ENCODE measurements at places on chromosomes 4 and X. TPM values are rescaled to one million over a fixed set of nuclear protein-coding genes. Genes with fewer than 3 reads are reported as not detected.
A peak's percentile ranks its signal among the peaks of the same experiment; 100 is the strongest.

DNA sequence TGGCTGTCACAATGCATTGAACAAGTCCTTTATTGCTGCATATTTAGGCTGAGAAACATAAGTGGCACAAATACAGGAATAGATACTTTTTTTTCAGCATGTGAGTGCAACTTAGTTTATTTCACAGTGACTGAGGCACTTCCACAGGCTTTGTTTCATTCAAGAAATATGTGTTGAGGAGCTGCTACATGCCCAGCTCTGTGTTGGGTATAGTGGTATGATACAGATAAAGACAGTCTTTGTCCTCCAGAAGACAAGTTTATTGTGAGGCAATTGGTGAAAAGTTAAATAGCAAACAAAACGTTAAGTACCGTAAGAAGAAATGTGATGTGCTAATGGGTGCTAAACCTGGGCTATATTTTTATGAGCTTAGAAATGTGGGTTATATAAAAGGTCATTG, 186.4 kb downstream of the SPRY1 start:
- no peak overlapping the region for H3K4me3 ChIP-seq
- no peak for DNase-seq
- peaks cover 4% of the 10 kb centered on the region for H3K27me3 ChIP-seq
- no peak overlapping the region for H3K27ac ChIP-seq
- no peaks in the 10 kb centered on the region for H3K36me3 ChIP-seq

DNA sequence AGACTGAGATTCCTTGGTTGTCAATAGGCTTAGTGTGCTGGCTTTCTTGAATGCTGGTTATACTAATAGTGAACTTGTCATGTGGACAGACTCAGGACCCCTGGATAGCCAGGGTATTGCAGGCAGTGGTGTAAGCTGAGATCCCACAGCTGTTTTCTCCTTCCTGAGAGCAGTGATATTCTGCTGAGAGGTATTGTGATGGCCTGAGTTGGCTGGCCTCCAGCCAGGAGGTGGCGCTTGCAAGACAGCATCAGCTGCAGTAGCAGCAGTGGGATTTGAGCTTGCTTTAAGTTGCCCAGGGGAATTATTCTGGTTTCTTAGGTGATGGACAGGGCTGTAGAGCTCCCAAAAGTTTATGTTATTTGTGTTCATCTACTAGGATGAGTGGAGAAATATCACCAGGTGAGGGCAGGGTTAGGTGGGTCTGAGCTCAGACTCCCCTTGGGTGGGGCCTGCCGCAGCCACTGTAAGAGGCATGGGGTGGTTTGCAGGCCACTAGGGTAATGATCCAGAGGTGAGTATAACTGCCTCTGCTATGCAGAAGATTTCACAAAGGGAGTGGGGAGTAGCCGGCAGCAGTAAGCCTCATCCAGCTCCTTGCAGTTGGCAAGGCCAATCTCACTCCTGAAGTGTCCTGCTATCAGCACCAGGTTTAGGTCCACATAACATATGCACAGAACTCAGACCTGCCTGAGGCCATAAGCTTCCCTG, 66.2 kb downstream of the IL15 start:
- H3K27me3 ChIP-seq = no peaks in the 10 kb centered on the region
- H3K27ac ChIP-seq = no peak overlapping the region
- peaks cover 3% of the 10 kb centered on the region for H3K4me1 ChIP-seq
- DNase-seq = no peak
- H3K36me3 ChIP-seq = no peaks in the 10 kb centered on the region

- H3K27ac ChIP-seq = no peak overlapping the region
- H3K36me3 ChIP-seq = peaks cover 5% of the 10 kb centered on the region
- H3K27me3 ChIP-seq = no peaks in the 10 kb centered on the region
- no peak overlapping the region for H3K4me3 ChIP-seq
Measured at GRCh38 chrX:13283950-13284546, 35.8 kb downstream of the ATXN3L start.

DNA sequence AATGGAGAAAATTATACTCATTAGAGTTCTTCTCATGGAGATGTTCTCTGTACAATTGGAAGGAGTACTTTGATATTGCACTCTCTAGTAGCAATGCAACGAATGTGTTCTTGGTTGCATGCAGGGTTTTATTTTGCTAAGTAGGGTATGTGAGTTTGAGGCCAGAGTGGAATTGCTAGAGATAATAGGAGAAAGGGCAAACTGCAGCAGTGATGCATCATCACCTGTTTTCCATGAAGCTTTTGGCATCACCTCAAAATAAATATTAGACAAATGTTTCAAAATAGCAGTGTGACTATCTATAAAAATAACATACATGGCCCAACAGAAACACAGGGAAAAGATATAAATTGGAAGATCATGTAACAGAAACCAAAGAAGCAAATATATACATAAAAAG, 93.3 kb downstream of the TIGD2 start:
- no peak overlapping the region for H3K4me3 ChIP-seq
- H3K27ac ChIP-seq = no peak overlapping the region
- peaks cover 4% of the 10 kb centered on the region for H3K27me3 ChIP-seq
- H3K4me1 ChIP-seq = no peaks in the 10 kb centered on the region
- no peaks in the 10 kb centered on the region for H3K36me3 ChIP-seq
- DNase-seq = no peak

GPRASP3 gene
- total RNA-seq = 1.4 TPM

DNA sequence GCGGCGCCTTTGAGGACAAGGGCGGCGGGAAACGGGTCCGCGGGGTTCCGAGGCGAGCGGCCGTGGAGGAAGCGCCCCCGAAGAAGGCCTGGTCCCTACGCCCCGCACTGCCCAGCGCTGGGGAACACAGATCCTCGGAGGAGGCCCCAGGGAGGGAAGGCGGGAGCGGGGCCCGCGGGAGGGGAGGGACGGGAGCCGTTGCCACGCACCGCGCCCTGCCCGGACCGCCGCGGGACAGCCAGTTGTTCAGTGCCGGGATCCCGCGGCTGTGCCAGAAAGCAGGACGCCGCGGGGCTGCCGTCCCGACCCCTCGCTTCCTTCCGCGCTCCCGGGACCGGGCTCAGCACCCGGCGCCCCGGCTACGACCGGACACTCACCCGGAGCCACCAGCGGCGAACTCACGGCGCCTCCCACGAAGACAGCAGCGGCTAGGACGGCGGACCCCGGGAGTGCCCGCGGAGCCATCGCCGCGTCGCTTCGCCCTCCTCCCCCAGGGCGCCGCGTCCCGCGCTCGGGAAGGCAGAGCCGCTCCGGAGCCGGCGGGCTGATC, 278 bp downstream of the RELL1 start:
- H3K36me3 ChIP-seq = peaks cover 26% of the 10 kb centered on the region
- peaks cover 34% of the 10 kb centered on the region for H3K4me1 ChIP-seq
- peaks cover 9% of the 10 kb centered on the region for H3K27me3 ChIP-seq
- peak overlapping the region; percentile 97 for H3K27ac ChIP-seq
- peak overlapping the region; percentile 92 for H3K4me3 ChIP-seq
- DNase-seq = peak; percentile 51

DNA sequence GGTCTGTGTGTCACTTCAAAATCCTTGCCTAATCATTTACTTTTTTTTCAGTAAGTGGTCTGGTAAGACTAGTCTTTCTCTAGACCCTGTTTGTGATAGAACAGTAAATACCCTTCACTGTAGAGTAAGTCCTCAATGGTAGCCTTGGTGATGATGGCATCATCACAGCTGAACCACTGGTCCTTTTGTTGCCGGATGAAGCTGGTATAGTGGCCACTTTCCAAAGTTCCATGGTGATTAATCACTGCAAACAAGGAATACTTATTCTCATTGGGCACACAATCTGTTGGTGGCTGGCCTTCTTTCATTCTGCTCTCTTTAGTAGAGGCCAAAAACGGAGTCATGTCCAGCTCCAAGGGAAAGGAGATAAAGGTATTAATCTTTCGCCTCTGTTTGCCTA, 2.9 kb downstream of the USP51 start:
- H3K27me3 ChIP-seq = no peaks in the 10 kb centered on the region
- peaks cover 9% of the 10 kb centered on the region for H3K4me1 ChIP-seq
- DNase-seq = no peak
- no peak overlapping the region for H3K4me3 ChIP-seq

- H3K4me3 ChIP-seq = no peak overlapping the region
- peaks cover 2% of the 10 kb centered on the region for H3K4me1 ChIP-seq
- no peak overlapping the region for H3K27ac ChIP-seq
- H3K36me3 ChIP-seq = peaks cover 64% of the 10 kb centered on the region
- no peaks in the 10 kb centered on the region for H3K27me3 ChIP-seq
- DNase-seq = no peak
Measured at GRCh38 chr4:2824836-2825381, 18.7 kb upstream of the ADD1 start.

GRCh38 chr4:51878431-51878830, 35.5 kb downstream of the DCUN1D4 start:
- no peak overlapping the region for H3K4me3 ChIP-seq
- no peaks in the 10 kb centered on the region for H3K27me3 ChIP-seq
- DNase-seq = no peak
- H3K27ac ChIP-seq = no peak overlapping the region
- H3K4me1 ChIP-seq = no peaks in the 10 kb centered on the region

VSIG4 gene
- not detected for total RNA-seq

- H3K4me1 ChIP-seq = peaks cover 8% of the 10 kb centered on the region
- H3K36me3 ChIP-seq = no peaks in the 10 kb centered on the region
- no peaks in the 10 kb centered on the region for H3K27me3 ChIP-seq
- no peak overlapping the region for H3K4me3 ChIP-seq
- no peak for DNase-seq
Measured at GRCh38 chr4:141248029-141248428, 27.3 kb downstream of the ZNF330 start.

GRCh38 chr4:164379694-164380093, 374.2 kb upstream of the SMIM31 start:
- H3K4me3 ChIP-seq = no peak overlapping the region
- no peaks in the 10 kb centered on the region for H3K36me3 ChIP-seq
- no peak for DNase-seq
- H3K27me3 ChIP-seq = peaks cover 20% of the 10 kb centered on the region
- H3K27ac ChIP-seq = no peak overlapping the region
- H3K4me1 ChIP-seq = no peaks in the 10 kb centered on the region

GRCh38 chr4:153438916-153439756, 27.0 kb upstream of the TMEM131L start:
- H3K36me3 ChIP-seq = no peaks in the 10 kb centered on the region
- peak overlapping the region; percentile 71 for H3K4me3 ChIP-seq
- no peak for DNase-seq
- H3K4me1 ChIP-seq = peaks cover 23% of the 10 kb centered on the region
- H3K27ac ChIP-seq = peak overlapping the region; percentile 75
- no peaks in the 10 kb centered on the region for H3K27me3 ChIP-seq

DNA sequence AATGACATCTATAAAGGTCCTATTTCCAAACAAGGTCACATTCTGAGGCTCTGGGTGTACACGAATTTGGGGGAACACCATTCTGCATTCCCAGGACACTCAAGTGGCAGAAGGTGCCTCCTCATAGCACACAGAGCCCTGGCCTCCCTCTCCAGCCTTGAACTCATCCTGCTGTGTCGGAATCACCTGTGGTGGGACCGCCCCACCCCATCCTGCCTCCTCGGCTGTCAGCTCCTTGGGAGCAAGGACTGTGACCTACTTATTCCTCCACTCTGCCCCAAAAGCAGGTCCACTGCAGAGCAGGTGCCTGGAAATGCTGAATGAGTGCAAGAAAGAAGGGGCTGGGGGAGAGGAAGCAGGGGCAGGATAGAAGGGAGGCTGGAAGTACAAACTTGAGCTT, 33.5 kb downstream of the HTRA3 start:
- H3K27ac ChIP-seq = no peak overlapping the region
- H3K4me3 ChIP-seq = no peak overlapping the region
- H3K4me1 ChIP-seq = no peaks in the 10 kb centered on the region

- no peaks in the 10 kb centered on the region for H3K4me1 ChIP-seq
- no peak overlapping the region for H3K4me3 ChIP-seq
- H3K27ac ChIP-seq = no peak overlapping the region
- DNase-seq = no peak
- H3K36me3 ChIP-seq = no peaks in the 10 kb centered on the region
Measured at GRCh38 chrX:21723084-21723483, 34.8 kb downstream of the SMPX start.

C4orf50 gene
- 0.18 TPM for total RNA-seq

CENPE gene
- total RNA-seq = 36.5 TPM

SHISA3 gene
- 0.80 TPM for total RNA-seq

ASB11 gene
- total RNA-seq = not detected

GRCh38 chr4:40333921-40334352, 1.2 kb upstream of the CHRNA9 start:
- no peak overlapping the region for H3K27ac ChIP-seq
- H3K36me3 ChIP-seq = no peaks in the 10 kb centered on the region
- H3K4me3 ChIP-seq = no peak overlapping the region
- peaks cover 19% of the 10 kb centered on the region for H3K27me3 ChIP-seq
- H3K4me1 ChIP-seq = peaks cover 6% of the 10 kb centered on the region

FHIP1A gene
- not detected for total RNA-seq

GRCh38 chr4:3615386-3616286, 83.4 kb upstream of the LRPAP1 start:
- H3K27ac ChIP-seq = no peak overlapping the region
- H3K4me3 ChIP-seq = no peak overlapping the region

DNA sequence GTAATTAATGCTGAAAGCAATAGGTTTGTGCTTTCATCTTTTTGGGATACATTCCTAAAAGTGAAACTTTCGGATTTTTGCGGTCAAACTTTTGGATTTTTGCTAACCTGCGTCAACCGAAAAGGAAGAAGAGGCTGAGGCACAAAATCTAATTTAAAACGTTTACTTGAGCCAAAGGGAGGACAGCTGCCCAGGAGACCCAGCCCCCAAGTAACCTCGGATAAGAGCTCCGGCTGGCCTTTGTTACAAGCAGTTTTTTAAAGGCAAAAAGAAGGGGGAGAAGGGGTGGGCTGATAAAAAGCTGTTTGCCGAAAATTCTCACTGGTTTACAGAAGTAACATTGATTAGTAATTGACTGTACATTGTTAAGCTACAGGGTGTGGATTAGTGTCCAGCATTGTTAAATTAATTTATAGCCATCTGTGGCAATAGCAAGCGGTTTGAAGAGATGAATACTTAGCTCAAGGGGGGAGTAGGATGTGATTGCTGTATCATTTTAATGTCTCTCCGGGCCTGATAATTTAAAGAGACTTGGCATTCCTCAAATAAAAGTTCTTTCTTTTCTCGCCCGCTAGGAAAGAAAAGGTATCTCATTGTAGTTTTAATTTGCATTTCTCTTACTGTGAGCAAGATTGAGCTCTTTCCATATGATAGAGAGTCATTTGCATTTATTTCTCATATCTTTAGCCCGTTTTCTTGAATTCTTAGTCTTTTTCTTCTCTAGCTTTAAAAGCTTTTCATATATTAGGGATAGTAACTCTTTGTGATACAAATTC, 59.1 kb upstream of the USP9X start:
- peaks cover 3% of the 10 kb centered on the region for H3K27me3 ChIP-seq
- no peaks in the 10 kb centered on the region for H3K4me1 ChIP-seq
- no peak for DNase-seq
- no peak overlapping the region for H3K4me3 ChIP-seq
- no peaks in the 10 kb centered on the region for H3K36me3 ChIP-seq
- no peak overlapping the region for H3K27ac ChIP-seq

IQSEC2 gene
- total RNA-seq = 0.14 TPM

HMX1 gene
- not detected for total RNA-seq
